ENCODE measurements at places on chromosomes 4 and X.

GRCh38 chr4:54513204-54513603, 144.6 kb upstream of the KIT start:
- no peak for DNase-seq

GRCh38 chr4:54169176-54169575, 59.9 kb upstream of the PDGFRA start:
- no peak for DNase-seq

GRCh38 chr4:176191974-176192373, 3.4 kb downstream of the SPATA4 start:
- DNase-seq: no peak

- no peak for DNase-seq
Measured at GRCh38 chr4:151035328-151035727, 20.2 kb upstream of the LRBA start.

- no peak for DNase-seq
Measured at GRCh38 chrX:14934423-14934822, 61.2 kb downstream of the MOSPD2 start.

DNA sequence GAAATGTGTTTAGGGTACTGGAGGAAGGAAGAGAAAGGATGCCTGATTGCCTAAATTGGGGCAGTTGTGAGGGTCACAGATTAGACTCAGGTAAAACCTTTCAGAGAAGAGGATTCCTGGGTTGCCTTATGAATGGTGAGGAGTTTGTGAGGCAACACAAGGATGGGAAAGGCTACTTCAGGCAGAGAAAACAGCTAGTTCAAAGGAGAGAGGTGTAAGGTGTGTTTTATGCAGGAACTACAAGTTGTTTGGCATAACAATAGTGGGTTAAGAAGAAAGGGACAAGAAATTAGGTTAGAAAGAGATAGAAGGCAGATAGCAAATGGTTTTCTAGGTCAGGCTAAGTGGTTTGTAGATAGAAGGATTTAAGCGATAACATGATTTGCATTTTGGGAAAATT, 75.1 kb upstream of the PGRMC2 start:
- no peak for DNase-seq

GRCh38 chrX:41664908-41665307, 23.9 kb upstream of the GPR34 start:
- DNase-seq: no peak

DNA sequence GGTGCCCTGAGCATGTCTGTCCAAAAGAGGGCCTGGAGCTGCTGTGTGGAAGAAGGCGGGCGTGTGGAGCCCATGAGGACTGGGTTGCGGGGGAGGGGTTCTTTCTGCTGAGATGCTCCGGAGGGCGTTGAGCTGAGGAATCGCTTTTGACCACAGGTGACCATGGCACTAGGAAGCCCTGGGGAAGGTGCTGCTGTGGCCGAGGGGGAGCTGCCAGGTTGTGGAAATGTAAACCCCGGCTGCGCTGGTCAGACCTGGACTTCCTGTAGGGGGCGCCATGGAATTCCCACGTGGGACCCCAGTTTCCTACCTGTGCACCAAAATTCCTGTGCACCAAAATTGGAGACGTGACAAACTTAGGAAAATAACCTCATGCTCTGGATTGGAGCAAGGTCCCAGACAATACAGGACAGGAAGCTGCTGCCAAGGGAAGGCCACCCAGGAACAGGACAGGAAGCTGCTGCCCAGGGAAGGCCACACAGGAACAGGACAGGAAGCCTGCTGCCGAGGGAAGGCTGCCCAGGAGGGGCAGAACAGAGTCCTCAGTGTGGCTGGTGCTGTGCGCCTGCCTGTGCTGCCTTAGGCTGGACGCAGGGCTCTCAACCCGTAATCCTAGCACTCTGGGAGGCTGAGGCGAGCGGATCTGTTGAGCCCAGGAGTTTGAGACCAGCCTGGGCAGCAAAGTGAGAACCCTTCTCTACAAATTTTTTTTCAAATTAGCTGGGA, 28.4 kb upstream of the UVSSA start:
- DNase-seq: no peak

- no peak for DNase-seq
Measured at GRCh38 chr4:150896497-150896896, 118.6 kb downstream of the LRBA start.

DNA sequence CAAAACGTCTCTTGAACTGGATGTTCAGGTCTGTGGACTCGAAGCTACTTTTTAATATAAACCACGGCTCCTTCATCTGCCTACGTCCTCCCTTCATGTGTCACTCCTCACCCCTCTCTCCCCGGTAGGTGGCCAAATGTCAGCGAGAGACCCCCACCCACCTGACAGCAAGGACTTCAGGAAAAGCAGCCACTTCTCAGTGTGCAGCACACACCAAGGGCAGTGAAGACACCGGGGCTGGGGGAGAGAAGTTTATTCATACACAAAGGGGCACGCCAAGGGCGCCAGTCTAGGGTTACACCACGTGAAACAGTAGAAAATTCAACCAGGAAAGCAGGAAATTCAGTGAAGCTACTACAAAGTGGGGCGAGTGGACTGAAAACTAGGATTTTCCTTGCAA, 181.2 kb downstream of the AFAP1 start:
- no peak for DNase-seq

- no peak for DNase-seq
Measured at GRCh38 chrX:51975811-51976210, 82.4 kb downstream of the MAGED1 start.

DNA sequence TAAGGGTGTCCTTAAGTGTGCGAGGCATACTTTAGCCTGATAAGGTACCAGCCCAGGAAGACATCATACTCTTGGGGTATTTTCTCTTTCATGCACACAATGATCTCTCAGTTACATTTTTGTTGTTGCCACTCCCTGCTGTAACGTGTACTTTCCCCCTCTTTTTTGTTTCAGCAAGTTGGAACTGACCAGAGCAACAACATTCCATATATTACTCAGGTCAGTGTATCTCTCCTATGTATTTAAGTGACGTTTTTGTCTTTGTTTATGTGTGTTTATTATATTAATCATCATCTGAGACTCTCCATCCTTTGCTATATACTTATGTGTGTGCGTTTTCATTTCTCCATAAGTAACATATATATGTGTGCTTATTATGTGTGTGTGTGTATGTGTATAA, 71.3 kb upstream of the VBP1 start:
- DNase-seq: no peak

DNA sequence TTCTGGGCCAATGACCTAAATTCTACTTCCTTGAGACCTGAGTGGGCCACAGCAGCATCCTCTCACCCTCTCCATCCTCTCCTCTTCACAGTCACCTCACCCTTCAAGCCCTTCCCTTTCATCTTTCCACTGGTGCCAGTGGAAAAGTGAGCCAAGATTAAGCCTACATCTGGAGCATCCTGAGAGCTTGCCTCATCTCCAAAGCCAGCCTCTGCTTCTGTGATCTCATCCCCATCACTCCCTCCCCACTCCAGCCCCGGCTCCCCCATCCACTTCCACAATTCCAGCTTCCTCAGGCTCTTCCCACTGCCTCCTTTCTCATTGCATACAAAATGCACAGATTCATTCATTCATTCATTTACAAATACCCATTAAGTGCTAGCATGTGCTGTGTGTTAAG, 10.1 kb upstream of the RASL11B start:
- DNase-seq: no peak

DNA sequence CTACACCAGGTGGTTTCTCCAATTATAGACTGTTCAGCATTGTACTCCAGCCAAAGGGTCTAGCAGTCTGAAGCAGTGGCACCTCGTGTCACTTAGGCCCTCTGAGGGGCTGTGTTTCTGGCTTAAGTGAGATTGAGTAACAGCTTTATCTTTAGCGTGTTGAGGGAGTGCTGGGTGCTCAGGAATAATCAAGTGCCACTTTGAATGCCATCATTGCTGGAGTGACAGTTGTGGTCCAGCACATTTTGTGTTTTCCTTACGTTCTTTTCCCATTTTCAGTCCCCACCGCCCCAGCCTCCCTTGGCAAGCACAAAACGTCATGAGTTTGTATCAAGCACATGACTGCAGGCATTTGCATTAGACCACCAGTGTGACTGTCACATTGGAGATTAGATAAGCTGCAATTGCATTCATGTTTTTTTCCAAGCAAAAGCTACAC, 58.7 kb downstream of the FNIP2 start:
- DNase-seq: no peak

GRCh38 chr4:174222266-174222872, 61.1 kb downstream of the FBXO8 start:
- no peak for DNase-seq

GRCh38 chrX:131058136-131058868, at the start of gene ARHGAP36:
Gene ARHGAP36 (plus strand): TSS chrX:131058346. CDS start chrX:131081666, 23,320 bp downstream.
- no peak for DNase-seq

DNA sequence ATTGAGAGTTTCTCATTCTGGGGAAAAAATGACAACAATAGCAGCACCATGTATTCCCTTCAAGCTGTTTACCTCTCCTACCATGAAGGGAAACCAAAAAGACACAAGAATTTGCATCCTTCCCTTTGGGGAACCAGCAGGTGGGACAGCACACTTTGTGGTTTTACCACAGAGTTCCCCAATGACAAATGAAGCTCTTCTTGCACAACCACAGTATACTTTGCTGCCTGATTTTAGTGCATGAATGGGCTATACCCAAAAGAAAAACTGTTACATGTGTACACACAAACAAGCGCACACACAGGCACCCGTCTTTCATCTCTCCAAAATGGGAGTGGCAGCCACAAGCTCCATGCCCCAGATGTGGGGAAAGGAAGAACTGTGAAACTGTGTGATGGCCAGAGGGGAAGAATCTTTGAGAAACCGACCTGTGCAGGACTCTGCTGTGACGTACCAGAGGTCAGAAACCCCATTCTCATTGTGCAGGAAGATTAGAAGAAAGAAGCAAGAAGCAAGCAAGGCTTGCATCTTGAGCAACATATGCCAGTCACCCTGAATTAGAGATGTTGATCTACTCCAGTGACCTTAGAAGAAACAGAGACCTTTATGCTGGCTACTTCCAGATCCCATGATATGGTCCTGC, 2.7 kb upstream of the MAML3 start:
- DNase-seq: no peak

DNA sequence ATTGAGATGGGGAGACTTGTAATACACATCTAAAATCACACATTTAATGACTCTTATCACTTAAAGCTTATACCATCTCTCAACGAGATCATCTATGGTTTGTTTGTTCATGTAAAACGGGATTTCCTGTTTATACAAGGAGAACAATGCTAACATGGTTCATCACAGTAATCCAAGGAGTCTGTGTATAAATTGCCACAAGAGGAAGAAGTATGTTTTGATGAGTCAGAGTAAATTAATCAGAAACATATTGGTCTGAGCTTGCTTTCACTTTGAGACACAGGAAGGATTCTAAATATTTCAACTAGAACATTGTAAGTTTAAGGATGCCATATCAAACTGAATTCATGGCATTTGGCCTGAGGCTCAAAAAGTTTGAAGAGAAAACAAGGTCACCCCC, 594.1 kb downstream of the GLUD2 start:
- no peak for DNase-seq

All from activated CD4-positive, alpha-beta T cell treated with anti-CD3 and anti-CD28 coated beads for 1 hour (primary cell).